Sigmoid colon (tissue), 7 donors: ENCODE measurements at places on chromosomes 4 and X. TPM values are rescaled to one million over a fixed set of nuclear protein-coding genes. Genes with fewer than 3 reads are reported as not detected.

- no peak for DNase-seq
Measured at GRCh38 chr4:158821228-158821971, 52.6 kb downstream of the FNIP2 start.

The TAF7L gene
- not detected for total RNA-seq

DNA sequence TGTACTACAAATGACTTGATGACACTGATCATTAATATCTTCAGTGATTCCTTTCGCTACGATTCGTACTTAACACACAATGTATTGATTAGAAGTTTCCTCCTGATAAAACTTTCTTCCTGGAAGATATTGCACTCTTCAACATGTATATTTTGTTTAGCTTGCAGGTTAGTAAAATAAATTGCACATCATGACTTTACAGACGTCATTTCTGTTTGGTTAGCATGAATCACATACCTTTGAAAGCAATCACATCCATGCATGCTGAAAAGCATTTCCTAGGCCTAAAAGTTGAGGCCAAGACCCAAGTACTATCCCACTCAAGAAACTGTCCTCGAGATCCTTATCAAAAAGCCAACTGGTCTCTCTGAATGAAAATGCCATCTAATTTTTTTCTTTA is 1841.0 kb upstream of the PCDH7 start:
- no peak for DNase-seq

DNA sequence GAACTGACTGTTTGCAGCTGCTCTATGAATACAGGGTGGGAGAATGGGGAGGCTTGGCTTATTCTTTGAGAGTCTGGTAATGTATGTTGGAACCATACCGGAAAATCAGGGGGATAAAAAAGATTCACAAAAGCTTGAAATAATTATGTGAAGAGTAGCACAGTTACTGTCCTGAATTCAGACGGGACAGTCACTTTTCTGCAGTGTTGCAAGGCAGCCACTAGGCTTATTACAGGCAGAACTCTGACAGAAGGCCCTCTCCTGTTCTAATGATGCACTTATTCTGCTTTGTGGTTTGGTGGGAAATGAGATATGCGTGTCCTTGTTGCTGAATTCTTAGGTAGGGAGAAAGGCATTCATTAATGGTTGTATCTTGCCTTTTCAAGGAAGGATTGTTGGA is 37.2 kb downstream of the GUCY1B1 start:
- no peak for DNase-seq

The FGF16 gene
- total RNA-seq = 0.71 TPM

GRCh38 chr4:136306361-136306760 is 1225.9 kb downstream of the PCDH18 start:
- DNase-seq = no peak

The ARMCX1 gene
- total RNA-seq = 49.1 TPM

DNA sequence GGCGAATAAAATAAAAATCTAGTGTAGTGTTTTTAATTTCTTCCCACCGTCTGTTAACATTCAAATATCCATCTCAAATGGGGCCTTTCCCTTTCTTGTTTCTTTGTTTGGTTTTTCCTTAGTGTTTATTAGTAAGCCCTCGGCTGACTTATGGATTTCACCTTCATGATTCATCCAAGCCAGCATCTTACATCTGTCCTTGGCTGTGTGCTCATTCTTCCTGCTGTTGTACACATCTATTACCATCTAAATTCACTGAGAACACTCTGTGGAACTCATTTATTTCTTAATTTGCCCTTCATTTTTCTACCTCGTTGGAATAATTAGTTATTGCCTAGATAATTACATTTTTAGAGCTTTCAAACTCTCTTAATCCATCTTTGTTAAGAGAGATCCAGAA is 84.9 kb downstream of the SPCS3 start:
- DNase-seq = no peak

DNA sequence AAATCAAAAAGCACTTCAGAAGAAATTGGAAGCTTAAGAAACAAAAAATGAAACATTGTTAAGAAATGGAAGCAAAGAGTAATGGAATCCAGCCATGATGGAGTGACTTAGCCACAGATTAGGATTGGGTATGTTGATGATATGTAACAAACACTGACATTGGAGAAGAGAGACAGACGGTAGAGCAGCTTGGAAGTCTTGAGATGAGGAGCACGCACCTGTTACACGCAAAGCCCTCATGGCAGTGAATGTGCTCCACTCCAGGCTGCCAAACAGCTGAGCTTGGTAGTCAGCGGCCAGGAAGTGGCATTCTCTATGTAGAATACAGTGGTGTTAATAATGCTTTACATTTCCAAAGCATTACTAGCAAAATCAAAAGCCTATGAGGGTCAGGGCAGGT is 56.9 kb upstream of the GPRIN3 start:
- no peak for DNase-seq

DNA sequence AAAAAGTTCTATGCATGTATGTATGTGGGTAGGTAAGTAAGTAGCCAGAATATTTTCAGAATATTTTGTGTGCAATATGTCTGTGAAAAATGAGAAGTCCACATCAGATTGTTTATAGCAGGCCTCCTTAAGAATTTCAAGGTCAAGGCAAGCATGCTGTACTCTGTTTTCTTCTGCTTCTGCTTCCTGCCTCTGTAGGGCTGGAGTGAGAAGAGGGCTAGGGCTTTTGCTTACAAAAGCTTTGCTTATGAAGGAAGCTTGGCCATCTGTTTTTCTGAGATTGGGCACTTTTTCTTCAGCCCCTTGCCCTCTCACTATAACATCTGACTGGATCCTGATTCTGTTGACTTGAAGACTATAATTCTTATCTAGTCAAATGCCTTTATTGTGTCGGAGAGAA is 150.4 kb downstream of the EMCN start:
- DNase-seq = no peak
